NCI-H187 treated with DMSO at 0.1 percent for 48 hours (cell line): ENCODE measurements at places on chromosomes 16 and 17.

- no peak for DNase-seq
Measured at GRCh38 chr16:72434159-72434558, 262.2 kb upstream of the PMFBP1 start.

GRCh38 chr16:75640598-75640997 lies 6.9 kb downstream of the KARS1 start:
- no peak for DNase-seq

DNA sequence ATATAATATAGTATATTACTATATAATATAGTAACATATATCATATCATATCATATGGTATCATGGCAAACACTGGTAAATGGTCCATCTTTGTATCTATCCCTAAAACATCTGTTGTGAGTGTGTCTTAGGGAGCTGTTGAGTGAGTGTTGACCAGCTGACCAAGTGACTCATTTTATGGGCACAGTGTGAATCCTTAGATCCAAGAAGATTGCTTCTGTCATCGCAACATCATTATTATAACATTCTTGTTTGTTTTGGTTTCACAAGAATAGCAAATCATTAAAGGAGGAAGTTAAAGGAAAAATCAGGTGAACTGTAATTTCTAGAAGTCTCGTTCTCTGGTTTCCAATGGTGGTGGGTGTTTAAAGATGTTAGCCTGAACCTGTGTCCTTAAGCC lies 11.7 kb upstream of the MAF start:
- no peak for DNase-seq

DNA sequence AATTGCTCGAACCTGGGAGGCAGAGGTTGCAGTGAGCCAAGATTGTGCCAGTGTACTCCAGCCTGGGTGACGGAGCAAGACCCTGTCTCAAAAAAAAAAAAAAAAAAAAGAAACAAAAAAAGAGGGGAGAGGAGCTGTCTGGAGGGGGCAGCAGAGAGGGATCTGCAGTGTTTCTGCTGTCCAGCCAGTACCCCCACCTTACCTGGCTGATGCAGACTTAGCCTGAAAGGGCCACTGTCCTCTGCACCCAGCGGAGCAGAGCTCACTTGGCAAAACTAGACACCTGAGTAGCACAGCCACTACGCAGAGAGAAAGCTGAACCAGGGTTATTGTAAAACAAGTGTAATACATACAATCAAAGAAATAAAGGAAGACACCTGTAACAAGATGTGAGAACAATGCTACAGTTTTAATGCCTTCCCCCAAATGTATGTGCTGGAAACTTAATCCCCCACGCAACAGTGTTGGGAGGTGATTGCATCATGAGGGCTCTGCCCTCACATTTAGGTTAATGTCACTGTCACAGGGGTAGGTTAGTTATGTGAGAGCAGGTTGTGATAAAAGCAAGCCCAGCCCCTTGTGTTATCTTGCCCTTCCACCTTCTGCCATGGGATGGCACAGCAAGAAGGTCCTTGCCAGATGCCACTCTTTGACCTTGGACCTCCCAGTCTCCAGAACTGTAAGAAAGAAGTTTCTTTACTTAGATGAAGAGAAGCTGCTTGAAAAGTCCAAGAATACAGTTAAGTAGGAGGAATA lies 211.2 kb downstream of the RPTOR start:
- DNase-seq, result no peak

- no peak for DNase-seq
Measured at GRCh38 chr17:36934692-36935630, 2.3 kb upstream of the LHX1 start.

- no peak for DNase-seq
Measured at GRCh38 chr16:59042301-59042700, 308.2 kb upstream of the GOT2 start.

DNA sequence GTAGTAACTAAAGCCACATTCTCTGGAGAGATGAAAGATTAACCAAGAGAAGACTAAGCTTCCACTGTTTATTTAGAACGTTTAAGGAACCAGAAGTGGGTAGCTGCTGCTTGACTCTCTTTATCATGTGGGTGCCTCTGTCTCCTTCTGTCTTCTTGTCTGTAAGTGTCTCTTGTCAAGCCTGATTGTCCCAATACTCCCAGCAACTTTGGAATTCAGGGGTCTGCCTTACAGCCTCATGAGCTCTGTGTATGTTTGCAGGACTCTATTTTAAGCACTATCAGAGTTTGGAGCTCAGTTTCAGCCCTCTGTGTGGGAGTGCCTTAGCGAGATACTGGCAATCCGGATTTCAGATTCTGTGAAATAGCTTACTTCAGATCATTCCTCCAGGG lies 29.3 kb upstream of the SPACA3 start:
- DNase-seq, result no peak

- no peak for DNase-seq
Measured at GRCh38 chr17:78838574-78839005, 2.0 kb downstream of the USP36 start.

- no peak for DNase-seq
Measured at GRCh38 chr16:8292271-8292670, 298.0 kb downstream of the TMEM114 start.
